ENCODE measurements at places on chromosomes 1 and 21.

DNA sequence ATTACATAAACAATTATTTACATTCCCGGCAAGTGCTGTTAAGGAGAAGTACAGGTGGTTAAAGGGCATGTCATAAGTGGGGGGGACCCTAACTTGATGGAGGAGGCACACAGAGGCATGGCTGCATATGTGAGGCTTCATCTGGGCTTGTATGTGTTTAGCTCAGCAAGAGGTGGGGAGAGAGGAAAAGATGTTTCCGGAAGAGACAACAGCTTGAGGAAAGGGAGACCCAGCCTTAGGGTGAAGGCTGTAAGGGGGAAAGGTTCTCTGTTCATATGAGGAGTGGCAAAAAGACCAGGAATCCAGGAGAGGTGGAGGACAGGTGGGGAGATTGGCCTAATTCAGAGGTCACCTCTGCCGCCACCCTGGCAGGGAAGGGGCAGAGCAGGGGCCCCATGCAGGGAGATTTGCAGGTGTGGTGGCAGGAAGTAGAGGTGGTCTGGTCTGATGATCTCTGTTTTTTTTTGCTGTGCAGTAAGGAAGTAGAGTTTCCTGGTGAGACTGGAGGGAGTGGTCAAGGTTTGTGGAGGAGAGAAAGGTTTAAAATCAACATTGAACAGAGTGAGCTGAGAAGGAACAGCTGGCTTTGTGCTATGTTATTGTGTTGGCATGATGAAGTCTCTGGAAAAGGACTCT is 9.0 kb downstream of the TRAF5 start:
- no peak for DNase-seq

- no peak for DNase-seq
Observed at GRCh38 chr1:184620469-184620868, 134.2 kb downstream of the EDEM3 start.

DNA sequence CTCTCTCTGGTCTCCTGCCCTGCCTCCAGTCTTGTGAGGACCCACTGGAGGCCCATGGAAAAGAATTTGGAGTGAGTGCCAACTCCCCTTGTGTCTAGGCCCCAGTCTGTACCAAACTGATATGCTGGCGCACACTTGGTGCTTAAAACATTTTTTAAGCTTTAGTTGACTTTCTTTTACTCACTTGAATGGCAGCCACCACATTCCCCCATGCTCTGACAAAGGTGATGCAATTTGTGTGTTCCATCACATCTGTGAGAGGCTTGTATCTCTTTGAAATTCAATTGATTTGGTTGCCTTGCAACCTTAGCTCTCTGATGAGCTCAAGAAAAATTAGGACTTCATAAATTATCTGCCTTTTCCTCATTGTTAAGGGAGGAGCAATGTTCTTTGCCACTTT is 30.5 kb upstream of the WDTC1 start:
- no peak for DNase-seq

- DNase-seq, result no peak
Observed at GRCh38 chr1:198917226-198917625, 278.4 kb downstream of the PTPRC start.

DNA sequence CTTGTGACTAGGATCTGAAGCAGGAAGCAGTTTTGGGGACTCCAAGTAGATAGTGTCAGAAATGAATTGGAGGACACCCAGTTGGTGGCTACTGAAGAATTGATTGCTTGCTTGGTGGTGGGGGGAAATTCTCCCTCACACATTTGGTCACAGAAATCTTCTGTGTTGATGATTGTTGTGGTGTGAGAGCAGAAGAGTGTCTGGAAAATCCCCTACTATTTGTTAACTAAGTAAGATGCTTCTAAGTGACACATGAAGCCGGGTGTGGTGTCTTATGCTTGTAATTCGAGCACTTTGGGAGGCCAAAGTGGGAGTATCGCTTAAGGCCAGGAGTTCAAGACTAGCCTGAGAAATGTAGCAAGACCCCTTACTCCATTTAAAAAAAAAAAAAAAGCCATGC is 22.5 kb upstream of the IPP start:
- no peak for DNase-seq

- DNase-seq, result no peak
Observed at GRCh38 chr1:204222764-204223055, 8.9 kb upstream of the GOLT1A start.

GRCh38 chr1:198359024-198359653 is 181.3 kb downstream of the ATP6V1G3 start:
- peak; percentile 31 for DNase-seq

DNA sequence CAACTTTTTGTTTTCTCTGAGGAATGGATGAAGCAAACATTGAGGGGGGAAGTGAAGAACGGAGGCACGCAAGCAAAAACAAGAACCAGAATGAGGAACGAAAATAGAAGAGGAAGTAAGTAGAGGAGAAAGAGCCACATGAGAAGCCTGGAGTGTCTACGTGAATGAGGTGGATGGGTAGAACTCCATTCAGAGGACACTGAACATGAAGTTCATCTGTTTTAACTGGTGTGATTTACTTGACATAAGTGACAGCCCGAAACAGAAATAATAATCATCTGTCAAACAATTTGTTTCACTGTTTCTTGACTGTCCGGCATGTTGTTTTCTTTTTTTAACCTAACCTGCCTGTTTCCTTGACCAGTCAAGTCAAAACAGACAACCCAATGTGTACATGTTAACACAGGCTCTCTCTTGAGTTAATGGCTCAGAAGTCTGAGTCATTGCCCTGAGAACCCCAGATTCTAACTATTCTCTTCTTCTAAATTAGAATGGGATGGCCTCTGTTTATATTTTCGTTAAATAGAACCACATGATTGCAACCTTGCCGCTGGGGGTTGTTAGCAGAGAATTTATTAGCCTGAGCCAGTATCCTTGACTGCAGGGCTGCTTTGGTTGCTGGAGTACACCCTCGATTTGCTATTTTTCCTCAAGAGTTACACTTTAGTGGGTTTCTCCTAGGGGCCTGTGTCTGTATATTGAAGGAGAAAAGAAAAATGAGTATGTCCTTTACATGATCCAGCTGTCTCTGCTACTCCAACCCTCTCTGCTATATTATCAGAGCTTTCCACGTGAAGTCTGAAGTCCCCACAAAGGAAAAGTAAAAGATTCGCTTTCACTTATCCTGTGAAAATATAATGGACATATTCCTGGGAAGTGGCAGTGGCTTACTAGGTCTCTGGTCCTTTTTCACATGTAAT is 151.7 kb downstream of the ZC3H11B start:
- DNase-seq, result peak; percentile 93

DNA sequence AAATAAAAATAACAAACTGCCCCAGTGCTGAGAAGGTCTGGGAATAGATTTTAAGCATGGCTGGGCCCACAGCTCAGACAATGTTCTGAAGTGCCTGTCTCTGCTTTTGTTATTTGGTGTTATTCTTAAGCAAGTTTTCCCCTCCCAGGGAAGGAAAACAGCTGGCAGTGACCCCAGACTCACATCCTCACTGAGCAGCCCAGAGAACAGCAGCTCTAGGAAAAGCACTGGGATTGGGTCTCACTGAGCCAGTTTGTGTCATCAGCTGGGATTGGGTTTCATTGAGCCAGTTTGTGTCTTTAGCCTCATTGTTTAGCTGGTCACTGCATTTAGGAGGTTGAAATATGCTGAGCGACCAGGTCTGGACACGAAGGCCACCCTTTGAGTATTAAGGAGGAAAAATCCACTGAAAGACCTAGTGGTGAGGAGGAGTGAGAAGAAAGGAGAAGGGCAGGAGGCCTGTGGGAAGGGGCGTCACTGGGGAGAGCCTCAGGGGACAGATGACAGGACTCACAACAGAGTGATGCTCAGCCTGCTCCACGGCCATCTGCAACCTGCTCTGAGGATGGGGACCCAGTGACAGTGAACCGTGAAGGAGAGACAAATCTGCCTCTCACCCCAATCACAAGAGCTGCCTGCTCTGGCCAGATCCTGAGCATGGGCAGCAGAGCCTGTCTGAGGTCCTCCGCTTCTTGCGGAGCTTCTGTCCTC is 103.8 kb downstream of the TOMM20 start:
- DNase-seq, result no peak

GRCh38 chr21:15870819-15871218 is 141.0 kb downstream of the USP25 start:
- DNase-seq, result no peak

DNA sequence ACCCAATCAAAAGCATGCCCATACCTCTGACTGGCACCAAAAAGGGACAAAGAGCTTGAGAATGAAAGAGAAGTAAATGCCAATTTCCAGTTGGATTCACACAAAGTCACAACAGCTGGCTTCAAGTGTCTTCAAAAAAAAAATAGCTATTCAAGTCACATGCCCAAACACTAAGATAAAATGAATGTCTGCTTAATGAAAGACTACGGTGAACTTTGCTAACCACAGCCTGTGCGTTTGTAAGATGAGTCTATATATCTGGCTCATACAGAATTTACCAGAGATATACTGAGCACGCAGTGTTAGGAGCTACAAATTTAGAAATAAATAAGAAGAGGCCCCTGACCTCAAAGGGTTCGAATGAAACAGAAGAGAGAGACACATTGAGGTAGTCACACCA is 73.2 kb downstream of the DAB1 start:
- no peak for DNase-seq

DNA sequence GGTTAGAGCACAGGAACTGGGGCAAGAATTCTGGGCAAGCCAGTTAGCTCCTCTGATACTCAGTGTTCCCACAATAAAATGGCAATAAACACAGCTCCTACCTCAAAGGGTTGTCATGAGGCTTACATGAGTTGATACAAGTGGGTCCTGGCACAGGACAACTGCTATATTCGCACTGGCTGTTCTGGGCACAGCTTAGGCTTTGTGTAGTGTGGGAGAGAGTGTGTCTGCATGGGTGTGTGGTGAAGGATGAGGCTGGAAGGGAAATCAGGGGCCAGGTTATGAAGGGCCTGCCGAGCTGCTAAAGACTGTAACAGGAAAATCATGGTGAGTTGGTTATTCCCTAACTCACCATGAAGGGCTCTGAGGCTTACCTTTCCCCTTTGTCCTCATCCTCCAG is 18.7 kb downstream of the ETV3 start:
- DNase-seq, result no peak

- no peak for DNase-seq
Observed at GRCh38 chr1:71089536-71090270, 8.9 kb upstream of the ZRANB2 start.

Data from AML-193 (cell line).